ENCODE measurements at places on chromosomes 1 and 21.
A peak's percentile ranks its signal among the peaks of the same experiment; 100 is the strongest.

DNA sequence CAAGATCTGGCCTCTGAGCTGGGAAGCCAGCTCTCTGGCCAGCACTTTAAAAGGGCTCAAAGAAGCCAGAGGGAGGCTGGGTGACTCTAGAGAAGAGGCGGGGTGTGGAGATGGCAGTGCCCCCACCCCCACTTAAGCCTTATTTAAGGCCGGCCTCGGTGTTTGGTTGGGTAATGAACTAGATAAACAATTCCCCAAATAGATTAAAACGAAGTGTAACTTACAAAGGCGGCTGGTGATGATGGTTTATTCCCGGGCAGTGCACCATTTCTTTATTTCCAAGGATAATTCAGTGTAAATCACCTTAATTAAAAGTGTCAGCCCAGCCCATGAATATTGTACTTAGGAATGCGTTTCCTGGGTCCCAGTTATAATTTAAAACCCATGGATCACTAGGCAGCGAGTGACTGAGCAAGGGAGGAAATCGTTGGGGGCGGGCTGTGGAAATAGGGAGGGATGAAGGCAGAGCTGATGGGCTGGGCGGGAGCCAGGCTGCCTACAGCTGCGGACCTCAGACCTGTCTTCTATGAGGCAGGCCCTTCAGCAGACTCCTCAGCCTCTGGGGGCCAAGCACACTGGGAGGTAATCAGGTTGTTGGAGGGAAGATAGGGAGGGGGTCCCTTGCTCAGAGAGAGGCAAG, 54.9 kb downstream of the TMEM53 start:
- no peak for DNase-seq

GRCh38 chr1:67787746-67788145, 45.5 kb downstream of the GNG12 start:
- DNase-seq: no peak

DNA sequence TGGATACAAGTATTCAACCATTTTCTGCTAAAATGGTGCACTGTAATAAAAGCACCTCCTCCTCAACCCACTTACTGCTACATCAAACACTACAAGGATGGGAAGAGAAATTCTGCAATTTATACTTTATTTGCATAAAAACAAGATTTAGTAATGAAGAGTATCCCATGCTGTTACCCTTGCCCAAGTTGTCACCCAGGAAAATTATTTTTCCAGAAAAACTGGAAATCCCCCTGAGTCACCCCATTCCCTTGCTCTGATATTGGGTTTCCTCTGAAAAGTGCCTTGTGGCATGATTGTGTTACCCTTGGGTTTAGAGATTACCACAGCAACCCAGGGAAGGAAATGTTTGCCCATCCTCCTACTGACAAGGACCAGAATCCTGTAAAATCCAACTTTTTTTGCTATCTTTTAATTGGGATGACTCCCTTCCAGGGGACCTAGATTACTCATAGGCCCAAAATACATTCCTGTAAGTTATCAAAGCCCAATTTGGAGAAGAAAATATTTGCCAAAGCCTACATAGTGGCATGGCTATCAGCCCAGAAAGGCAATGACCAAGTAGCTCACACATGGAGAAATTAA, 16.5 kb upstream of the ZC3H11B start:
- peak; percentile 62 for DNase-seq

GRCh38 chr1:54810153-54810942, 9.2 kb upstream of the TTC22 start:
- DNase-seq: peak; percentile 16

DNA sequence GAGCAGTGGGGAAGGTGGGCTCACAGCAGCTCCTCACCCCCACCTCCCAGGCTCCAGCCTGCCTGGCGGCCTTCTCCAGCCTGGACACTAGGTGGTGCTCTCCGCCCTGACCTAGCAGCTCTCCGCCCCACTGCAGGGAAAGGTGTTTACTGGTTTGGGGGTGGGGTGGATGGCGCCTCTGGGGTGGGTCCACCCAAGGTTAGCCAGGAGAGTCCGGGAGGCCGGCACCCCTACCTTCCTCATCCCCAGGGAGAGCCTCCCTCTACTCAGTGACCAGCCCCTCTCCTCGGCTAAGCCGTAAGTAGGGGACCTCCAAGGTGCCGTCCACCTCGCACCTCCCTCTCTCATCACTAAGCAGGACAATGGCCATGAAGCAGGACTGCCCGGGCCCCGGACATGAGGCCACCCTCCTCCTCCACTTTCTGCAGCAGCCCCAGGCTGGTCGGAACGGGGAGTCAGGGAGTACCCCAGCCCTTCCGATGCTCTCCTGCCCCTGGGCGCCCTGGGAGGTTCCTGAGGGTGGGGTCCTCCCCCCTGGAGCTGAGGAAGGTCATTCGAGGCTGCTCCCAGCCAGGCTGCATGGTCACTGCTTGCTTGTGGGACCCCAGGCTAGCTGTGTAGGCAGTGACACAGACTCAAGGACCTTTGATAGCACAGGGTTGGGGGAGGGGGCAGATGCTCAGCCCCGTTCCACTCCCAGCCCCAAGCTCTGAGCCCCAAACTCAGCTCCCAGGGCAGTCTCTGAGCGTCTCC, 101.4 kb upstream of the VAMP3 start:
- peak; percentile 9 for DNase-seq

- no peak for DNase-seq
These were observed 1240.7 kb downstream of the BRINP3 start for GRCh38 chr1:189237008-189237407.

DNA sequence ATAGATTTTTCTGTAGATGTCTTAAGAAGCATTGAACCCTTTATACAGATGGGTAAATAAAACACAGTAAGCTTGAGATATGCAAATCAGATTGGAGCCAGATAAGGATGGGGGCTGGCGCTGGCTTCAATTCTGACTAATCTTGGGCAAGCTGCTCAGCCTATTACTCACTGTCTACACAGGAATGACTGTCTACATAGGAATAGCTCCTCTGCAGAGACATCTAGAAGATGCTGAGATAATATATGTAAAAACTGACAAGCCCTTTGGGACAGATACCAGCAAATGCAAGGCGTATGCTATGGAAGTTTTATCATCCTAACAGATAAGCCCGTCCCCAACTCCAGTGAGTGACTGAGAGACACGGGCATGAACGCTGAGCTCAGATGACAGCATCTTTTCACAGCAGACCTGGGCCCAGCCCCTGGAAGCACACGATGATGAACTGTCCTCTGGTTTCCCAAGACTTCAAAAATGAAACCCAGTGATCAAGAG, 1.7 kb downstream of the CLDN14 start:
- peak; percentile 48 for DNase-seq

- DNase-seq: no peak
These were observed 69.2 kb downstream of the TNR start for GRCh38 chr1:175674186-175674585.

GRCh38 chr1:65066766-65067490, 81.1 kb upstream of the AK4 start:
- DNase-seq: peak; percentile 40

DNA sequence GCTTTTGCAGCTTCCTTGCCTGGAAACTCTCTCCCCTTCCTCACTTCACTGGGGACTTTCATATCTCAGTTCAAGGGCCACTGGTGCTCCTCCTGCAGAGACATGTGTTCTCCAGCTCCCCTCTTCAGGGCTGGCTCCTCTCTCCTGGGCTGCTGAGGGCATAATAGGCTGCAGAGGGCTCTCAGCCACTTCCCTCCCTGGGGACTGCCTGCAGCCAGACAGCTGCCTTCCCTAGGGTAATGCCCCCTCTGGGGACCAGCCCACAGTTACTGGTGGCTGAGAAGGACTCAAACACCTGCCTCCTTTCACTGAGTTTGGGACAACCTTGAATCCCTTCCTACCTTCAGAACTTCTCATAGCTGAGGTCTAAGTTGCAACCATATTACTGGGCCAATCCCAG, 104.8 kb upstream of the POU3F1 start:
- no peak for DNase-seq

DNA sequence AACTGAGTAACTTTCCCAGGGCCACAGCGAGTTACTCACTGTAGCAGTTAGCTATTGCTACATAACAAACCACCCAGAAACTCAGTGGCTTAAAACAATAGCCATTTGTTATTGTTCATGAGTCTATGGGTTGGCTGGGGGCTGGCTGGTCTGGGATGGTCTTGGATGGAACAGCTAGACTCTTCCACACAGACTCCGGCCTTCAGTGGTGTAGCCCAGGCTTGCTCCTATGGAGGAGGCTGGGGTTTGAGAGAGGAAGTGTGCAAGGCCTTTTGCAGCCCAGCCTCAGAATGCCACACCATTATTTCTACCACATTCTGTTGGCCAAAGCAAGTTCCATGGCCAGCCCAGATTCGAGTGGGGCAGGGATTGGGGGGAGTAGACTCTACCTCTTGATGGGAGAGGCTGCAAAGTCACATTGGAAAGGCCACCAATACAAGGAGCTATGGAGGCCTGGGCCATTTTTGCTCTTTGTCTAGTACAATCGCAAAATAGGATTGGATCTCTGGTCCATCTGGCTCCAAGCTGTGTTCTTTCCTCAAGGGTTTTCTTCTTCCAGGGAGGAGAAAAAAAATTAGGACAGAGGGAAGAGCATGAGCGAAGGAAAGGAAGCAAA, 37.5 kb upstream of the TTC22 start:
- no peak for DNase-seq

- no peak for DNase-seq
These were observed 12.5 kb downstream of the CHD5 start for GRCh38 chr1:6167391-6168303.

GRCh38 chr1:16143566-16144324, 12.1 kb downstream of the EPHA2 start:
- peak; percentile 52 for DNase-seq

- DNase-seq: no peak
These were observed 1071.2 kb downstream of the TTLL7 start for GRCh38 chr1:82927753-82928152.

DNA sequence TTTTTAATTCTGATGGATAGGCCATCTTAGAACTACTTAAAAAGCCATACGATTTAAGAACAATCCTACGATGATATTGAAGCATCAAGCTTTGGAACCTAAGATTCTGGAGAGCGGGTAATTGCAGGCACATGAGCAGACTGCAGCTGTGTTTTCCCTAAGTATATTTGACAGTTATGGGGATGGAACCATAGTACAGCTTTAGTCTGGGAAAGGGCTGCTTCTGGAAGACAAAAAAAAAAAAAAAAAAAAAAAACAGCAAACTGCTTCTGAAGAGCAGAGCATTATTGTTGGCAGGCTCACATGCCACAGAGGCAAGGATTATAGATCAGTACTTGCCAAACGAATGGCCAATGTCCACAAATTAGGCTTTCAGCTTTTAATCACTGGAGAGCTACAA, 1618.7 kb downstream of the AMY1C start:
- DNase-seq: no peak

DNA sequence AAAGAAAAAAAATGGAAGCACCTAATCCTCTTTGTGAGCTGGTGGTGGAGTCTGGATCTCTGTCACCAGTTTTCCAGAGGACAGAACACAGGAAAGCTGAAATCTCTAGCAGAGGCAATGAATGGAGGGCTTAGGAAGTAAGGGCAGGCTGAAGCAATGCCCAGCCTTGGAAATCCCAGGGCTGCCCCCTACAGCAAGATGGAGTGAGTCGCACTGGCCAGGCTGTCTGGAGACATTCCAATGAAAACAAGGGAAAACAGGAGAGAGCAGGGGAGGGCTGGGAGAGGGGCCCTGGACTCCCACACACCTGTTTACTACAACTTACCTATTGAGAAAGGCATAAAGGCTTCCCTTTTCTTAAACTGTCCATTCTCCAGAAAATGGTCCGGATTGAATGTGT, 25.9 kb downstream of the CYP2J2 start:
- DNase-seq: no peak

- DNase-seq: no peak
These were observed 57.4 kb downstream of the B3GALT5 start for GRCh38 chr21:39669976-39670661.

- DNase-seq: no peak
These were observed 179.2 kb downstream of the ATP6V1G3 start for GRCh38 chr1:198361237-198361767.

- no peak for DNase-seq
These were observed 137.1 kb downstream of the PROX1 start for GRCh38 chr1:214124915-214125314.

DNA sequence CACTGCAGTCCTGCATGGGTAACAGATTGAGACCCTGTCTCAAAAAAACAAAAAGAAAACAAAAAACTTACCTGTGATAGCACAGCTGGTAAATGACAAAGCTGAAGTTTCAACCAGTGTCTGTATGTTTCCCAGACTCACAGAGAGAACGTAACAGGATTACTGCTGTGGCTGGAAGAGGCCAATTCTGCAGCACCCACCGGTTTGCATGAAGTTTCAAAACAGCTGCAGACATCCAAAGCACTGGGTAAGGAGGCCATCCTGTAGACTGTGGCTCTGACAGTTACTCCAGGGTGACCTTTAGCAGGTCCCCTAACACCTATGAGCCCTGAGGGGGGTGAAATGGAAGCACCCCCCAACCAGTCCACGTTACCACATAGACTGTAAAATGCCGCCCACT, 7.5 kb downstream of the ID3 start:
- no peak for DNase-seq

Measured in T1000 (cell line).